ENCODE measurements at places on chromosomes 16 and 17.

- DNase-seq, result no peak
Observed at GRCh38 chr17:45573924-45574770, 83.6 kb upstream of the PLEKHM1 start.

DNA sequence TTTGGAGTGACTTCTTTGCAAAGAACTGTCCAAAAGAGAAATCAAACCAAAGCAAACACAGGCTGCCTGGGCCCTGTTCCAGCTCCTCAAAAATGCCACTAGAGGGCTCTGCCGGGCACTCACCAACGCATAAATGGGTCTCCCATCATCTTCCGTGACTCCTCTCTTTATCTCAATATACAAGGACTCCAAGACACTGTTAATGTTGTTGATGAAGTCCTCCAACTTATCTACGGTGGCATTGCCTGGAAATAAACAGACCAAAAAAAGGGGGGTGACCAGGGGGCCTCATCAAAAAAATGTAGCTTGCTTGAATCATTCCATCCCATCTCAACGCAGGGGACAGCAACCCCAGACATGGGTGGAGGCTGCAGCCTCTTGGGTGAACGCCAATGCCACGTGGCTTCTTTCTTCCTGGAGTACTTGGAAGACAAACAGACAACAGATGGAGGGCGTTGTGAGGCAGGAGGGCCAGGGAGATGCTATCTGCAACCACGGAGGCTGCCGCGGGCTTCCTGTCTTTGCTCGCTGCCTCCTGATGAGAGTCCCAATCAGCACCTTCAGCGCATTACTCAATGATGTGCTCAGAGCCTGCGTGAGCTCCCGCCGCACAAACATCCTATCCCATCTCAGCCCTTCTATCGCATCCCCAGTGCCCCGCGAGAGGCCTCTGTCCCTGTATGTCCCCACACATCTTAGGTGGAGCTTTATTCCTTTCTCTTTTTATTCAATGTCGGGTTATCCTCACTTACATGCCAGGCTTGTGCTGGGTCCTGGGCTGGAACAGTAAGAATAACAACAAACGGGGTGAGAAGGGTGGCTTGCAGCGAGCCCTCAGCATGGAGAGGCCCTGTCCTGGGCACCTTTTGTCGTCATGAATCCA lies 32.0 kb downstream of the KDM8 start:
- peak; percentile 77 for DNase-seq

DNA sequence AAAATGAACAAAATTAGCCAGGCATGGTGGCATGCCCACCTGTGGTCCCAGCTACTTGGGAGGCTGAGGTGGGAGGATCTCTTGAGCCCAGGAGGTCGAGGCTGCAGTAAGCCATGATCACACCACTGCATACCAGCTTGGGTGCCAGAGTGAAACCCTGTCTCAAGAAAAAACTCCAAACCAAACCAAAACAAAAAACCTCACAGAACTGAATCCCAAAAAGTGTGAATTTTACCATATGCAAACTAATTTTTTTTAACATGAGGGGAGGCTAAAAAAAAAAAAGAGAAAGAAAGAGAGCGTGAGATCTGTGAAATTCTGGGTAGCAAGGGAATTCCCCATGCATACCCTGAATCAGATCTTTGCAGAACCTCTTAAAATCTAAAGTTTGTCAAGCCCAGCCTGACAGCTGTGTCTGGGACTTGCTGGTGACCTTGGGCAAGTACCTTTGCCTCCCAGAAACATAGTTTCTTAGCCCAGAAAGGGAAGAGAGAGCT lies 17.1 kb upstream of the CDH1 start:
- no peak for DNase-seq

GRCh38 chr17:78611607-78612006 lies 34.4 kb upstream of the DNAH17 start:
- peak; percentile 48 for DNase-seq

DNA sequence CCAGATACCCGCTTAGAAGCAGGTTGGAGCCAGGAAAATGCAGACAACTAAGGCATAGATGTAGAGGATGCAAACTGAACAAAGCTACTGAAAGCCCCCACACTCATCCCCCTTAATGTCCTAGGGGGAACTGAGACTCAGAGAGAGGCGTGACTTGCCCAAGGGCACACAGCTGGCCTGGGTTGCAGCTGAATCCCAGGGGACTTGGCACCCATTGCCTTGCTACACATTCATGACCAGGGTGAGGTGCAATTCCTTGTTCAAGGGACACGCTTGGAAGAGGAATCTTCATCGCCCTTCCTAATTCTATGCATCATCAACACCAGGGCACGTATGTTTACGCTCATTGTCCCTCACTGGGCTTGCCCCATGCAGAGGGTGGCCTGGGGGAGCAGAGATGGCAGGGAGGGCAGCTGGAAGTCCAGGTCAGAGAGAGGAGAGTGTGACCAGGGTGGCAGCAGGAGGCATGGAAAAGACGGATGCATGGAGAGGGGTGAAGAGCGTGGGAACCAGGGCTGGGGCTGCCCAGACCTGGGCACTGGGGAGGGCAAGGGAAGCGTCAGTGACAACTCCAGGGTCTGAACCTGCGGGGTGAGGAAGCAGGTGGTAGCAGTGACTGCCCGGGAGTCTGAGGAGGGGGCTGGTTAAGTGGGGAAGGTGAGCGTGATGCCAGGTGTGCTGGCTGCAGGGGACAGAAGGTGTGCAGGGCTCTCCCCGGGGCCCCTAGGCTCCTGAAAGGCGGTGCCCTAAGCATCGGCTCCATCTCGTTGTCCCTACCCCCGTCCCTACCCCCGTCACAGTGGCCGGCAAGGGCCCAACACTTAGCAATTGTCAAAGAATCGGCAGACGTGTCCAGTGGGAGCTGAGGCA lies 267.1 kb upstream of the TNRC6C start:
- no peak for DNase-seq

DNA sequence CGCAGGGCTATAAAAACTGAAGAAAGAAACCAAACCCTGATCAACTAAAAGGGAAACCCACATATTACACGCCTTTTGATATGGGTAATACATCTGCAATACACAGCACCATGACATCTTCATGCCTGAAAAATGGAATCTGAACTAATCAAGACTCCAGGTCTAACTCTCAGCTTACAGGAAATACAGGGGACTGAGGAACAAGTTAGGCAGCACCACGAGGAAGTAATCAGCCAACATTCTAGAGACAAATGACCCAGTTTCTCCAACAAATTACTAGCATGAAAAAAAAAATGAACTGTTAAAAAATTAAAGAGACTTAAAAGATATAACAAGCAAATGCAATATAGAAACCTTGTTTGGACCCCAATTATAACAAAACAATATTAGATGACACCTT lies 9.1 kb downstream of the SLC39A11 start:
- no peak for DNase-seq

- DNase-seq, result no peak
Observed at GRCh38 chr17:21007646-21008045, 35.2 kb downstream of the USP22 start.

- no peak for DNase-seq
Observed at GRCh38 chr17:75799402-75799801, 14.8 kb downstream of the UNK start.

DNA sequence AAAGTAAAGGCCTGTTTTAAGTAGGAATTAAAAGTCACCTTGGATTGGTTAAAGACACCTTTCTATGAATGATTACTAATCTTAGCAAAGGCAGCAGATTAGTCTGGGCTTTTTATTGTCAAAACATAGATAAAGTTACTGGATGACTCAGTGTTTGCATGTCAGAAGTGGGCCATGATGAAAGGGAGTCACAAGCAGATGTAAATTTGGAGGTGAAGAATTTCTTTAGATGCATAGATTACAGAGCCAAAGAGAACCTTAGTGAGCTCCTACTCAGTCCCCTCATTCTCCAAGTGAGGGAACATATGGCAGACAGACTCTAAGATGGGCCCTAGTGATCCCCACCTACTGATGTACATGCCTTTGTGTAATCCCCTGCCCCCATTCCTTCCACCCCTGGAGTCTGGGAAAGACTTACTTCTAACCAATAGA lies 124.5 kb downstream of the HS3ST3A1 start:
- DNase-seq, result peak; percentile 52

- DNase-seq, result no peak
Observed at GRCh38 chr17:78619334-78619733, 42.1 kb upstream of the DNAH17 start.

DNA sequence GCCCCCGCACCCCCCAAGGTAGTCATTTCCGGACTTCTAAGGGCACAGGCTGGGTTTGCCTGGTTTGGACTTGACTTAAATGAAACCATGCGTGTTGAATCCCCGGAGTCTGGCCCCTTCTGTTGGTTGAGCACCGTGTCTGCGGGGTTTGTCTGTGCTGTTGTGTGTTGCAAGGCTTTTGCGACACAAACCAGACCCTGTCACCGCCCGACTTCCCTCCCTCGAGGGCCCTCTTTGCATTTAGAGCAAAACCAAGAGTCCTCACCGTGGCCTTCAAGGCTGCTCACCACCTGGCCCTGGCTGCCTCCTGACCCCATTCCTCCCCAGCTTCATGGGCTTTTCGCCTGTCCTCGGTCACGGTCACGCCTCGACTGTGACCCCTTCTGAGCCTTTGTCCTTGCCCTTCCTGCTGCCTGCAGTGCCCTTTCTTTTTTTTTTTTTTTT lies 7.4 kb downstream of the CRISPLD2 start:
- DNase-seq, result peak; percentile 54

GRCh38 chr17:38702166-38702915 lies 2.7 kb upstream of the MLLT6 start:
- peak; percentile 90 for DNase-seq

GRCh38 chr17:77571155-77571981 lies 387.1 kb upstream of the TNRC6C start:
- DNase-seq, result peak; percentile 38

GRCh38 chr17:22128171-22128570 lies 435.8 kb downstream of the KCNJ18 start:
- DNase-seq, result no peak

DNA sequence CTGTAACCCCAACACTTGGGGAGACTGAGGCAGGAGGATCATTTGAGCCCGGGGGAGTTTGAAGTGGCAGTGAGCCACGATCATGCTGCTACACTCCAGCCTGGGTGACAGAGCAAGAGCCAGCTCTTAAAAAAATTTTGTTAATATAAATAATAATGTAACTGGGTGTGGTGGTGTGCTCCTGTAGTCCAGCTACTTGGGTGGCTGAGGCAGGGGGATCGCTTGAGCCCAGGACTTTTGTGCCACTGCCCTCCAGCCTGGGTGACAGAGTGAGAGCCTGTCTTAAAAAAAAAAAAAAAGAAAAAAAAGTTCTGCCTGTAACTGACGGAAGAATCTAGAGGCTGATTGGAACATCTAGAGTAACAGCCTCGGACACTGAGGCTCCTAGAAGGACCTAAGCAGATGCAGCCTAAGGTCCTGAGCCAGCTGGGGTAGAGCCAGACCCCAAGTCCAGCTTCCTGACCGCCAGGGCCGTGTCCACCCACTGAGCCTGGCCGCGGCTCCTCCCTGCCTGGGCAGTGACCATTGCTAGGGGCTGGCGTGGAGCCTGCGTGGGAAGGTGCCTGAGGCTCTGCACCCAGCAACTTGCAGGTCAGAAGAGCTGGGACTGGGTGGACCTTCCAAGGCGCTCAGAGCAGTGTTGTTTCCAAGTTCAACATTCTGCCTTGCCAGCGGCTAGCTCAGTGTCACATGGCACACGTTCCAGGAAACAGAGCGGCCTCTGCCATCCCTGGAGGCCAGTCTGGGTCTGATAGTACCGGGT lies 209.4 kb upstream of the CIBAR2 start:
- no peak for DNase-seq

DNA sequence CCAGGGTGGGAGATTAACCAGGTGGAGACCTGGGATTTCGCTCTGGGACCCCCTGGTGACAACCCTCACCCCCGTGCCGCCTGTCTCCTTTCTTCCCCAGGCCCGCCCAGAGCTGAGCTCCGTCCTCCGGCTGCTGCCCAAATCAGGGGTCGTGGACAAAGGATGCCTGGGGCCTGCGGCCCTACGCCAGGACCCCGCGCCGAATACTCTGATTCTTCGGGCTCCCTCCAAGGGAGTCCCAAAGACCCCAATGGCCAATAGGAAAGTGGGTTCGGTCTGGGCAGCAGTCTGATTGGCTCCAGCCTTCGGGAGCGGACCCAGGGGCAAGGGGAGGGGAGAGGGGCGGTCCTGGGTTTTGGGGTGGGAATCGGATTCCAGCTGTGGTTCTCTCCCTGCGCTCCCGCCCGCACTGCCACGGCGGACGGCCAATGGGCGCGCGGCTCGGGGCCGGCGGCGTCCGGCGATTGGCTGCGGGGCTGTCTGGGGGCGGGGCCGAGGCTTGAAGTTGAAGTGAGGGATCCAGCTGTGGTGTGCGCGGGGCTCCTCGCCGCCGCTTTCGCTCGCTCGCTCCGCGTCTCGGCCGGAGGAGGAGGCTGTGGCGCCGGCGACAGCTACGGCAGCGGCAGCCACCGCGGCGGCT lies at the start of gene CACNA1G:
TSS of gene CACNA1G (plus strand) at position 531 of the 640 bp plus-strand sequence. CDS start 745 bp downstream, outside the sequence.
- peak; percentile 92 for DNase-seq

DNA sequence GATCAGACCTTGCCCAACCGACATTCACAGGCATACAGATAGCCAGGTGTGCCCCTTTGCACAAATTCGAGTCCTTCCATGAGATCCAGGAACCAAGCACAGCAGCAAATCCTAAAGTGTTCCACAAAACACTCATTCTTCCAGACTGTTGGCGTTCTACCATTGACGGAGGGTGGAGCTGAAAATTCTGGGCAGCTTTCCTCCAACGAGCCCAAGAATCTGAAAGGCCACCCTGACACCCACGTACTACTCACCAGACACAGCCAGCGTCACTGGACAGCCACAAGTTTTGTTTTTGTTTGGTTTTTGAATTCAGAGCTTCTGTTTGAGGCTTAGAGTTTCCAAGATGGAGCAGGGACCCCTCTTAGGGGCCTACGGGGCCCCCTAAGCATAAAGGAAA lies 83.8 kb downstream of the PMP22 start:
- no peak for DNase-seq

GRCh38 chr17:69501591-69502468 lies 87.3 kb downstream of the MAP2K6 start:
- no peak for DNase-seq

DNA sequence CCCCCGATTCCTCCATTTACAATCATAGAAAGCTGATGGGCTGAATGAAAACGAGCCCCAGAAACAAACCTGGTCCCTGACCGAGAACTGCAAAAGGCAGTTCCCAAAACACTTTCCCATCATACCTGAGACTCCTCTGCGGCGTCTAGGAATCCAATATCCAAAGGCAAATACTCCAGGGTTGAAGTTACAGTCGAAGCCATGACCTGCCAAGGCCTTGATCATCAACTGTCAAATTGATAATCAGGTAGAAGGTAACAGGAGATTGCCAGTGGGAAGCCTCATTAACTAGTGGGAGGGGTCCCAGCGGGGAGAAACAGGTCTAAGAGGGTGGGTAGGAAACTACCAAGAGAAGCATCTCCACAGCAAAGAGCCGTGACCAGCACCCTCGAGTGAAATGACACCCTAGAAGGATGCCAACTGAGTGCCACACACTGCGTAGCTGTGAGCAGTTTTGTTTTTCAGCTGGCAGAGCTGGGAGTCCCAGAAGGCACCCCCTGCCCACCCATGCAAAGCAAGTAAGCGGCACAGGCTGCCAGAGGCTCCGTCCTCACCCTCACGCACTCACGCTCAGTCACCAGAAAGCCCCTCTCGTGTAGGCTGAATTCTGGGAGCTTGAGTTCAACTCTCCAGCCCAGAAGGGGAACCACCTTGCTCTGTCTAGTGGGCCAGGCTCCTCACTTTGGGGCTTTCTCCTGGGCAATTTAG lies 146.1 kb downstream of the GAS7 start:
- no peak for DNase-seq

GRCh38 chr16:84600343-84601229 lies 17.3 kb downstream of the COTL1 start:
- DNase-seq, result peak; percentile 25

GRCh38 chr17:1273492-1274244 lies 3.4 kb downstream of the BHLHA9 start:
- no peak for DNase-seq
